ENCODE measurements at places on chromosomes 7 and 10.
A peak's percentile ranks its signal among the peaks of the same experiment; 100 is the strongest.

DNA sequence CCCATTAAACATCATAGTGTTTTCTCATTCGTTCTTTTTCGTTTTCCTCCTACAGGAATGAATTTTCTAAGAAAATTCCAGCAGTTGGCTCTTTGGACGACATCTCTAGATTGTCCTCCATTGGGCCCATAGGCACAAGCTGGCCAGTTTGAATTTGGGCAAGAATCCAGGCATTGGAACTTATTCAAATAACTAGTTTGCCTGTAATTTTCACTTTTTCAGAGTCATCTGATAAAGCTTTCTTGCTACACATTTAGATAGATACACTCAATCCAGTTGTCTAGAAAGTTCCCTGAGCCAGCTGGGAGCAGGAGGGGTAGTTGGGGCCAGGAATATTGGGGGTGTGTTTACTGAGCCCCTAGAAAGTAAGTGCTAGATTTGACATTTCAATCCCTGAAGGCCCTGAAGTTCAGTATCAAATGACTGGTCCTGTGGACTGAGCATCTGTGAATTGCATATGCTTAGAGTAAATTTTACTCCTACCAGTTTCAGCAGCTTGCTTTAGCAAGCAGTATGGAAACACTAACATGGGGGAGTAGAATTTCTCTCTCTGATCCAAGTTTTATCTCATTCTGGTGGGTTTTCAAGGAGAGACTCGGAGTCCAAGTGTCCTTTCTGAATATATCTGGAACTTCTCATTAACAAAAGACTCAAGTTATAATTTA, 5.2 kb downstream of the EGFR start:
- DNase-seq, result no peak
- no peak overlapping the region for H3K4me3 ChIP-seq
- peaks cover 30% of the 10 kb centered on the region for H3K27me3 ChIP-seq
- H3K4me1 ChIP-seq, result peaks cover 5% of the 10 kb centered on the region

- H3K36me3 ChIP-seq, result no peaks in the 10 kb centered on the region
- H3K4me3 ChIP-seq, result no peak overlapping the region
- DNase-seq, result no peak
- no peaks in the 10 kb centered on the region for H3K4me1 ChIP-seq
- H3K27me3 ChIP-seq, result no peaks in the 10 kb centered on the region
- H3K27ac ChIP-seq, result no peak overlapping the region
Observed at GRCh38 chr7:86445285-86445684, 198.4 kb upstream of the GRM3 start.

GRCh38 chr10:92573091-92573797, 649 bp downstream of the IDE start:
- peaks cover 6% of the 10 kb centered on the region for H3K36me3 ChIP-seq
- no peaks in the 10 kb centered on the region for H3K27me3 ChIP-seq
- H3K27ac ChIP-seq, result no peak overlapping the region
- no peak for DNase-seq

DNA sequence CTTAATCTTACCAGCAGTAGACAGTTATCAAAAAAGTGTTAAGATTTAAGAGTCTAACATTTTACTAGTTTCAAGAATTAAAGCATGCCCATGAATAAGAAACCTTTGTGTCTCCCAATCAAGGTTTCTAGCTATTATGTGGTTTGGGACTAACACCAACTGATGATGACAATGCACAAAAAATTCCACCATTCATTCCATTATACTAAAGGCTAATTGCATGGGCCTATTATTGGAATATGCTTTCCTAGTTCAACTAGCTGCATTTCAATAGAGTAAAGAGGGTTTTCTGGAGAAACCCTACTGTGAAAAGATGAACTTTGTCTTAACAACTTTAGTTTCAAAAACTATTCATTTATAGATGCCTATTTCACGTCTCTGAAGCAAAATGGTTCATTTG, 44.6 kb downstream of the UBE2H start:
- H3K36me3 ChIP-seq, result peaks cover 15% of the 10 kb centered on the region
- peaks cover 52% of the 10 kb centered on the region for H3K4me1 ChIP-seq
- DNase-seq, result no peak

- no peaks in the 10 kb centered on the region for H3K27me3 ChIP-seq
- H3K4me1 ChIP-seq, result peaks cover 22% of the 10 kb centered on the region
- no peak overlapping the region for H3K4me3 ChIP-seq
- H3K27ac ChIP-seq, result no peak overlapping the region
- no peak for DNase-seq
Observed at GRCh38 chr10:5526691-5527331, 2.0 kb downstream of the CALML3 start.

GRCh38 chr7:44144426-44144967, 3.4 kb upstream of the MYL7 start:
- H3K27ac ChIP-seq, result no peak overlapping the region
- peak; percentile 10 for DNase-seq
- H3K4me1 ChIP-seq, result peaks cover 21% of the 10 kb centered on the region
- no peaks in the 10 kb centered on the region for H3K36me3 ChIP-seq
- H3K27me3 ChIP-seq, result peaks cover 41% of the 10 kb centered on the region
